ENCODE measurements at places on chromosomes 5 and 9.

GRCh38 chr5:132370181-132370970 lies 866 bp downstream of the SLC22A5 start:
- H3K4me3 ChIP-seq = peak overlapping the region; percentile 78
- no peaks in the 10 kb centered on the region for H3K27me3 ChIP-seq
- DNase-seq = no peak
- peaks cover 20% of the 10 kb centered on the region for H3K4me1 ChIP-seq
- H3K27ac ChIP-seq = peak overlapping the region; percentile 67

- no peak overlapping the region for H3K4me3 ChIP-seq
- no peaks in the 10 kb centered on the region for H3K27me3 ChIP-seq
- no peak overlapping the region for H3K27ac ChIP-seq
- H3K36me3 ChIP-seq = peaks cover 70% of the 10 kb centered on the region
- H3K4me1 ChIP-seq = peaks cover 32% of the 10 kb centered on the region
- DNase-seq = no peak
These were observed 6.8 kb downstream of the DCAF12 start for GRCh38 chr9:34119713-34120112.

GRCh38 chr5:181261320-181262049 lies 542 bp upstream of the TRIM52 start:
- peaks cover 35% of the 10 kb centered on the region for H3K36me3 ChIP-seq
- peaks cover 32% of the 10 kb centered on the region for H3K4me1 ChIP-seq
- peak; percentile 77 for DNase-seq
- H3K27ac ChIP-seq = peak overlapping the region; percentile 94
- peak overlapping the region; percentile 99 for H3K4me3 ChIP-seq

DNA sequence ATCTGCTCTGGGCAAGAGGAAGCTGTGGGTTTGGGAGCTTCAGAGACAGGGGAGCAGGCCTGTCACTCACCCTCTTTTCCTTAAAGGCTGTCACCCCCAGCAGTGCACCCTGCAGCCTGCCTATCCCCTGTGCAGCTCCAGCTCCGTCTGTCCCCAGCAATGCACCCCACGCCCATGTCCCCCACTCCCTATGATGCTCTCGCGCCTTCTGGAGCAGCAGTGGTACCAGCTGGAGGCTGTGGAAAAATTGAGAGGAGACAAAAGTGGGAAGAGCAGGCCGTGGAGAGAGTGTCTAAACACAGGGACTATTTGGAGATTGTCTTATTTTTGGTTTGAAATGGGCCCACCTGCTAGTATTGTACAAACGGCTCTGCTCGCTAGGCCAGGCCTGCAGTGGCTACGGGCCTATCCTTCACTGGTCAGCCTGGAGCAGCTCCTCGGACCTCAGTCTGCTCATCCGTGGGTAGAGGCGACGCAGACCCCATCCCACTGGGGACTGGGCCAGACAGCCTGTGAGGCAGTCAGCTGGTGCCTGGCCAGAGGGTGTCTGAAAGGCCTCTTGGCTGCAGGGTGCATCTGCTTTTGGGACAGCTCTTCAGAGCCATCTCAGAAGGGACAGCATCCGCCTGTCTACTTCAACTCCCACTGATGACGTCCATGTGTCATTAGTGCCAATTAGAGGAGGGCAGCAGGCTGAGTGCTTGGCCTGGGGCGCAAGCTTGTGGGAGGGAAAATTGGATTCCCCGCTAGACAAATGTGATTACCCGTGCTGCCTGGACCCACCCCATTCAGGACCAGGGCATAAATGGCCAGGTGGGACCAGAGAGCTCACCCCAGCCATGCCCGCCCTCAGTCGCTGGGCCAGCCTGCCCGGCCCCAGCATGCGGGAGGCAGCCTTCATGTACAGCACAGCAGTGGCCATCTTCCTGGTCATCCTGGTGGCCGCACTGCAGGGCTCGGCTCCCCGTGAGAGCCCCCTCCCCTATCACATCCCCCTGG lies at the start of gene DBH:
Gene DBH (plus strand): TSS at position 831 of the 999 bp plus-strand sequence. CDS start 9 bp downstream, at position 840.
- H3K4me3 ChIP-seq = no peak within 1 kb of the TSS
- H3K27me3 ChIP-seq = no peaks in the 10 kb centered on the region
- H3K4me1 ChIP-seq = no peaks in the 10 kb centered on the region
